Eye (tissue), 1 donor: ENCODE measurements at places on chromosomes 2 and 18.
A peak's percentile ranks its signal among the peaks of the same experiment; 100 is the strongest.

- peak; percentile 97 for DNase-seq
Observed at GRCh38 chr2:22020091-22020742, 896.4 kb downstream of the TDRD15 start.

DNA sequence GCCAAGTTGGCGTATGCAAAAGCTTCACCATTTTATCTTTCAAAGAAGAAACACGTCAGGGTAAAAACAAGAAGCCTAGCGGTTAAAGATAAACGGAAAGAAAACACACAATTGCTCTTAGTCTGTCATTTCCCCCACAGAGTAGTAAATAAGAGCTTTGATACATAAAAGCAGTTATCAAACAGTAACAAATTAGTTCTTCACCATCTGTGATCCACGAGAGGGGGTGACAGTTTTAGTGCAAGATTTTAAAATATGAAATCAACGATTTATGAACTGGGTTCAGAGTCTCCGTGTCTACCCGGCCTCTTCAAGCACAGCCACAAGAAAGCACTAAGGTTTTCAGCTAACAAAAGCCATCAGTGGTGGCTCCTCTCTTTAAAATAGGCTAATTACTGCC lies 703.9 kb upstream of the ID2 start:
- DNase-seq: no peak

GRCh38 chr2:216475767-216476166 lies 22.9 kb upstream of the RPL37A start:
- no peak for DNase-seq

DNA sequence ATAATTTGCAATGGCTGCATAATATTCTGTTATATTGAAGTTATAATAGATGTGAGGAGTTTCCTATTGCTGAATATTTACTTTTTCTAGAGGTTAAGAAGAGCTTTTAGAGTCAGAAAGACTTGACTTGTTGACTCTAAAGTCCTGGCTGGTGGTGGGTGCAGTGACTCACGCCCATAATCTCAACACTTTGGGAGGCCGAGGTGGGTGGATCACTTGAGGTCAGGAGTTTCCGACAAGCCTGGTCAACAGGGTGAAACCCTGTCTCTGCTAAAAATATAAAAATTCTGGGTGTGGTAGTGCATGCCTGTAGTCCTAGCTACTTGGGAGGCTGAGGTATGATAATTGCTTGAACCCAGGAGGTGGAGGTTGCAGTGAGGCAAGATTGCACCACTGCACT lies 33.9 kb upstream of the ATIC start:
- no peak for DNase-seq

DNA sequence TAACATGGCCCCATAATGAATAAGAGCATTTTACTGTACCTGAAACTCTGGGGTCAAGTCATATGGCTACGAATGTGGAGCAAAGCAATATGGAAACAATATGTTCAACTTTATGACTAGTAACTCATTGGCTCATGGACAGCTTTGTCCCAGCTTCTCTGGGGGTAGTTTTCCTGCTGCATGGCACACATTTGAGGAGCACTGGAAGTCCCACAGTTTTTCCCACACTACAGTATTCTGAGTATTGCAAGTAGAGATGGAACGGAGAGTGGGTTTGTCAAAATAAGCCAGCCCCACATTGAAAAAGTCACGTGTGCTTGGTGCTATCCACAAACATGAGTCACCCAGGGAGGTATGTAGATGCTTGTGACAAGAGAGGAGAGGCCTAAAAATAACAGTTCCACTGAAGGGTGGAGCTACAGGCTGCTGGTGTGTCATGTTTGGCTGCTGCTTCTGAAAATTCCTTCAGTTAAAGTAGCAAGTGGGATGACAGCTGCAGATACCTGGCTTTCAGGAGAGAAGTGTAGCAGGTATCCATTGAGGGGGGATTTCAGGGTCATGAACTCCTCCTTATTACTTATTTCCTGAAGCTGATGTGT lies 48.2 kb upstream of the CTAGE1 start:
- DNase-seq: no peak

DNA sequence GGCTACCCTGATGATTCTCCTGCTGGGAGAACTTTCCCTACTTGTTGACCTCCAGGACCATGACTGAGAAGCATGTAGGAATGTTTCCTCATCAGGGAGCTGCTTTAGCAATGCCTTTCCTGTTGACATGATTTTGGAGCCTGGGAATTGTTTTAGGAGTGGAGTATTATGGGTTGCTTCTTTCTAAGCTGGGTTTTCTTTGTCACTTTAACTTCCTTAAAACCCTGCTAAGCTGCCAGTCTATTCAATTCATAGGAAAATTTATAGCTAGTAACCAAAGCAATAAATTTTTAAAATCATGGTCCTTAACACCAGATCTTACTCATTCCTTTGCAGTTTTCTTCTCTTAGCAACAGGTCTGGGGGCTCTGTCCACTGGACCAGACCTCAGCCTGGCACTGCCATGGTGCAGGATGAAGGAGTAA lies 125.6 kb upstream of the TACR1 start:
- no peak for DNase-seq

DNA sequence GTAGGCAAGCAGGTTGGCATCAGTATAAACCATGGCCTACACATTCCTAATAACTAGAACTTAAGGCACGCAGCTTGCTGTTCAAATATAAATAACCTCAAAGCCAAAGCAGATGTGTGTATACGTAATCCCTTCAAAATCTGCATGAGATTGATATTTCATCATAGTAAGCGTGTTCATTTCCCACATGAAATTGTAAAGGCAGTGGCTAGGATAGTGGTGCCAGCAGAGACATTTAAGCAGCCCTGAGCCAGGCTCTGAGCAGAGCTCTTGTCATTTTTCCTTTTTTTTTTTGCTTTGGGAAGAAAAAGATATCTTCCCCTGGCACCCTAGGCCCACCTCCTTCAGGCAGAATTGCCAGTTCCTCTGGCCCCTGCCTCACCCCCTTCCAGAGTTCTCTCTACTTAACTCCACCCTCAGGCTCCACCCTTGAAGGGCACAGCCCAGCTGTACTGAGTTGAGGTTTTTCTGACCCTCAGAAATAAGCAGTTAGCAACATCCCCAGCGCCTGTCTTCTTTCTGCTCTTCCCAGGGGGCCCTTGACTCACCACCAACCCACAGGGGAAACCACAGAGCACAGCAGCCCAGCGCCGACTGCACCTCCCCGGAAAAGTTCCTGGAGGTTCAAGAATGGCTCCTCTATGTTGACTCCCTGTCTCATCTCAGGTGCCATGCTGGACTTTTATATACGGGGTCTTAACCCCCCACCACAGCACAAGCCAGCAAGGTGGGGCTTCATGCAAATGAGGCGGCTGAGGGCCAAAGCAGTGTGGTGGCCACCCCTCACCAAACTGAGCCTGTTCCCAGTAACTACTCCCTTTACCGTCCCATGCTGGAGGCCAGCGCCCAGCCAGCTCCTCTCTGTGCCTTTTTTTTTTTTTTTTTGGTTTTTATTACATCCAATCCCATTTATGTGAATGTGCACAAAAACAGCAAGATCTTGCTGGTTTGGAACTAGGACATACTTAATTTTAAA lies 84.7 kb downstream of the EHD3 start:
- peak; percentile 29 for DNase-seq

DNA sequence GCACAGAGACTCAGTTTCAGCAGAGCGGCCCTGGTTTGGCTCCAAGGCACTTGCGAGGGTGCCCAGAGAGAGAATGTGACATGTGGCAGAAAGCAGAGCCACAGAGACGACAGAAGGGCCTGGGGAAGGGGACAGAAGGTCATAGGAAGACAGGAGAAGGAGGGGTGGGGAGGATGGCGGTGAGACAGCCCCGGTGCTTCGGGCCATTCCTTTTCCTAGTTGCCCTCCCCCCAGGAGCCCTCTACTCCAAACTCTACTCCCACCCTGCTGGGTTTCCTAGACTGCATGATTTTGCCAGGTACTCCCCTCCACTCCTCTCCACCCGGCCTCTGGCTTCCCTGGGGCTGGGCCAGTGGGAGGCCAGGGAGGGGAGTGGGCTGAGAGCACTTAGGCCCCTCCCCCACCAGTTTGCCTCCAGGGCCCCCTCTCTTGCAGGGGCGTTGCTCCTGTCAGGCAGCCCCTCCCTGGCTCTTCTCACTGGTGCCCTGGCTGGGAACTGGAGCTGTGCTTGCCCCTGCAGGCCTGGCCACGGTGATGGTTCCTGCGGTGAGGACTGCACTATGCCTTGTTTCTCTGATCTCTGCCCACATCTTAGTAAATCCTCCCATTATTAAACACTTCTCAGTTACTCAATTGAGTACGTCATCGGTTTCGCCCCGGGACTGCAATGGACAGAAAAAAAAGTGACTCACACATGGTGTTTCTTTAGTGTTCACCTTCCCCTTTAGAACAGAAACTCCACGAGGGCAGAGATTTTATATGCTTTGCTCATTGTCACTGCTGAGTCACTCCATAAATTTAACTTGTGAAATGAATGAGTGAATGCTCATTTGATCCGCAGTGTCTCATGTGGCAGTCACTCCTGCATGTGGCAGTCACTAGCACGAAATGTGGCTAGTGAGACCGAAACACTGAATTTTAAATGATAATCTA lies 58.7 kb upstream of the SP3 start:
- peak; percentile 82 for DNase-seq

DNA sequence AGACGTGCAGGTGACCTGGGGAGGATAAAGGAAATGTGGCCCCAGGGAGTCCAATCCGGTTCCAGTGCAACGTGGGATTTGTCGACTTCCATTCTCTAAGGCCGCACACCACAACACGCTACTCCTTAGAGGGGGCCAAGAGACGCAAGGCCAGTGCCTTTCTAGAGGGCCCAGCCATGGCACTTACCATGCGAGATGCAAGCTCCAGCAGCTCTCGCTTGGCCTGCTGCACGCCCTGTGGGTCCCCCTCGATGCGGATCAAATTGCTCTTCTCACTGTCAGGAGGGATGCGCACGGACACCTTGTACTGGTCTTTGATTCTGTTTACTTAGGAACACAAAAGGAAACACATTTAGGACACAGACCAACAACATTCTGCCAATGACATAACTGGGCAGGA lies 61.2 kb downstream of the ANO7 start:
- no peak for DNase-seq

DNA sequence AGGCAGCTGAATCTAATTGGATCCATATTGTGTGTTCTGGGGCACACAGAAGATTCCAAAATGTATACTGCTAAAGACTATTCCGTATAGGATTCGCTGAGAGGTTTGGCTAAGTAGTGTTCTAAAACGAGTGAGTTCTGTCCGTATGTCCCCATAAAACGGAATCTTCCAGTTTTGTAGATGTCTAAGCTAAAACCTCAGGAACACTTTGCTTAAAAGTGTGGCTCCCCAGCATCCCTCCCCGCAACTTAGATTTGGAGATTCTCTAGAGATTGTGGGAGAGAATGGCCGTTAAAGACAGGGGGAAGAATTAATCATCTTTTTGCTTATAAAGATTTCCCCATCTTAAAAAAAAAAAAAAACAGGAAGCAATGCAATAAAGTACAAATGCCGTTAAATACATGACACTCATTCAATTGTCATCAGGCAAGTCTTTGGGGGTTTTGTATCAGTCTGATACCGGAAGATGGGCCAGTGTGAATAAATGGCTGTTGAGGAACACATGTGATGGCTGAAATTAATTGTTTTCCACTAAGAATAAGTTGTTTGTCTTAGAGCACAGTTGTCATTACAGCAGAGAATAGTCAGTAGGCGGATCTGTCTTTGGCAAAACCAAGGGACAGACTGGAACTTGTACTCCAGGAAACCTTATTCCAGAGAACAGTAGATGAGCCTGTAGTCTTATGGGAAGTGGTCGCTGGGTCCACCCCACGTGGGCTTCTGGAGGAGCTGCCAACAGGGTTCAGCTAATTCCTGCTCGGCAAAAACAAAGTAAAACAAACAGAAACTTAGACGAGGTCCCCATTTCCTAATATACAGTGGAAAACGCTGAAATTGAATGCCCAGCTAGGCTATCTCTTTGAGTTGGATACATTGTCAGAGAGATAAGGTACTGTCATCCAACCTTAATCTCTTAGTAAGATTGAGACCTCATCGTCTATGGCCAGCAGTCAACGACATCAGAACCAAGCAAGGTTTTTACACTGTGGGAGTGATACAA lies 1.7 kb downstream of the EMILIN2 start:
- no peak for DNase-seq

GRCh38 chr2:170307052-170307451 lies 129.1 kb downstream of the MYO3B start:
- no peak for DNase-seq

GRCh38 chr18:12924616-12925015 lies 23.2 kb upstream of the SEH1L start:
- DNase-seq: no peak

DNA sequence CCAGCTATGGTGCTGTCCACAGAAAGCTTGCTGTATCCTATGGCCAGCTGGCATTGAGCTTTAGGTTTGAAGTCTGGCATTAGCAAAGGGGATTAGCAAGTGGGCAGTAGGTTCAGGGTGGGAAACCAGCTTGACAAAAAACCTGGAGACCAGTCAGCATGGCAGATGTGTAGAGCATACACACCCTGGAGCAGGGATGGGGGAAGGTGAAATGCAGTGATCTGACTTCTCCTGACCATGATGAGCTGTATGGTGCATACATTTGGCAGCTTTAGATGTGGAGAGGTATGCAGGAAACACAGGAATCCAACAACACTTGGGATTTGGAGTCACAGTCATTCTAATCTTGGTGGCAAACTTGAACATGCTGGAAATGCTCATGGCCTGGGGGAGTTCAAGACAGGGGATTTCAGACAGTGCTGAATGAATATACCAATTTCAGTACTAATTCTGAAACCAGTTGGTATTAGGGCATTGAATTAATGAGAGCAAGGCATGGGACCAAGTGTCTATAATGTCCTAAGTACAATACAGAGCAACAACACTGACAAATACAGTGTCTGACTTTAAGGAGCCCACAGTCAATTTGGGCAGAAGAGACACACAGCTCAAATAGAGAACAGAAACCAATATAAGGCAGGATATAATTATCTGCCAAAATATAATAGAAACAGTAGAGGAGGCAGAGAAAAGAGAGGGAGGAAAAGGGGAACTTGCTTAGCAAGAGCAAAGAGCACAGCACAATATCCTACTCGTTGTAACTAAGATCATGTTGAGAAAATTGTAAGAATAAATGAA lies 11.8 kb downstream of the ARHGAP15 start:
- no peak for DNase-seq
